Stimulated activated naive B cell treated with anti-CD40 and anti-IgM and Interleukin-4, amounts not matched to agents 10 μg/mL and 1 μg/mL and 100 μg/mL, for 72 hours (primary cell): ENCODE measurements at places on chromosomes 6 and 20.

- DNase-seq, result no peak
Measured at GRCh38 chr6:166258854-166259276, 49.3 kb downstream of the PRR18 start.

- no peak for DNase-seq
Measured at GRCh38 chr20:17721802-17722486, 22.2 kb downstream of the BANF2 start.

DNA sequence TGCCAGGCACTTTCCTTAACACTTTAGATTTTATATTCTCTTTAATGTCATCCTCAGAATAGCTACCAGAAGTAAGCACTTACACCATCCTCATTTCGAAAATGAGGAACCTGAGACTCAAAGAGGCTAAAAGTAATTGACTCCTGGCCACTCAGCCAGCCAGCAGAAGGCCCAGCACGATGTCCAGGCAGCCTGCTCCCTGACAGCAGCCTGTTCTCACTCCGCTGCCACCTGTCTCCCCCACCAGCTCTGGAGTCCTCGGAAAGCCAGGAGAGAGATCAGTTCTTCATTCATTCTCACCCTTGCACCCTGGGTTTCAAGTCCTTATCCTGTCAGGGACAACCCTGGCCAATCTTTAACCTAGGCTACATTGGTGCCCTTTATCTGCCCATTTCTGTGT lies 174.0 kb downstream of the SASH1 start:
- DNase-seq, result no peak

GRCh38 chr20:8476021-8476420 lies 344.0 kb downstream of the PLCB1 start:
- DNase-seq, result no peak

DNA sequence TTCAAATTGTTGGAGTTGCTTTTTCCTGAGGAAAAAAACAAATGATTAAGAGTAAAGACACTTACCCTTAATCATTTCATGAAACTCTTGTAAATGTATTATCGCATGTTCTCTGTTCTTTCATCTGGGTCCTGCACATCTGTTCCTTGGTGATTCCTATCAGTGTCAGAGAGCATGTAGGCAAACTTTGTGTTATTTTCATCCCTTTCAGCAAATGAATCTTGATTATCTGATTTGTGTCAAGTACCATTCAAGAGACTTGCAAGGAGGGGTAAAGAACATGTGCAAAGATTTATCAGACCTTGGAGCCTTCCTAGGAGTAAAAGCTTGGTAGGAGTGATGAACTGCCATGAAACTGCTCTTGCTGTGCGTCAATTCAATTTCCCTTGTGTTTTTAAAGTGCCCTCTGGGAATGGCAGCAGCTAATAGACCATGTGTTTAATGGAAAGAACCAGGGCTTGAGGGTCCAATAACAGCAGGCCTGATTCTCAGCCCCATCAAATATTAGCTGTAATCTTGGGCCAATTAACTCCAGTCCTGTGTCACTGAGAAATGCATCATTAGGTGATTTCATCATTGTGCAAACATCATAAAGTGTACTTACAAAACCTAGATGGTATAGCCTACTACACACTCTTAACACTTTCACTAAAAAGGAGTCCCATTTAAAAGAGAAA lies 118.9 kb upstream of the CEP85L start:
- no peak for DNase-seq

DNA sequence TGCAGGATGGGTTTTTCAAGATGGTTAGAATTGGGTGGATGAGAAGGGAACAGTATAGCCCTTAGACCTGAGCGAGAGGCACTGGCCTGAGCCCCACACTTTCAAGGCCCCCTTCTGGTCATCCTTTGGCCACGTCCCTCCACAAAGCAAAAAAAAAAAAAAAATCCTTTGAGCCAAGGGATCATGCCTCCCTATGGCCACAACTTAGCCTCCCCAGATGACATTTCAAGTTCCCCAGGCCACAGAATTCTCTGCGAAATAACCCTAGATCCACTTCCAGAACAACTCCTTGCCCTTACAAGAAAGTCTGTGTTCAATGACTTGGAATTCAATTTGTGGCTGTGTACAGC lies 30.4 kb downstream of the ELOVL2 start:
- DNase-seq, result no peak

DNA sequence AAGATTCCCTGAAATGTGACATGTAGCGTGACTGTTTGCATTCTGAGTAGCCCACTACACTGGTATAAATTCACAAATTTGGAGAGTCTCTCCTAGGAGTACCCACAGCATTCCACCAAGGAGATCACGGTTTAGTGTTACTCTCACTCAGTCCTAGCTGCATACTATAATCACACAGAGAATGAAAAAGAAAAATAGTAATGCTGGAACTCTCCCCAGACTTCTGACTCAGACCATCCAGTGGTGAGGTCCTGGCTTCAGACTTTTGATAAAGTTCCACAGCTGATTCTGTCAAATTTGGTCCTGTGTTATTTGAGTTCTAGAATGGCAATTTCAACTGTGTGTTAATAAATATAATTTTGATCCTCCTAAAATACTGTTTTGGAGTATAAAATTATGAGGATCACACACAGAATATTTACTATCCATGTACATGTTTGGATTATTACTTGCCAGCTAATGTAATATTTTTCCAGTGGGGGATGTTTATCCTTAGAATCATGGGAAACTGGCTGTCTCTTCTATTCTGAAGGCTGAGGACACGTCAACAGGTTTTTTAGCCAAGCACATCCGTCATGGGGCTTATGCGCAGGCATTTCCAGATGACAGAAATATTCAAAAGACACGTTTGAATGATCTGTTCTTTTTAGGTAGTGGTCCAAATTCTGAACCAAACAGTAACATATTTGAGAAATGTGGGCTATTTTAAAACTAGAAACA lies 5.1 kb upstream of the KIAA0408 start:
- no peak for DNase-seq

DNA sequence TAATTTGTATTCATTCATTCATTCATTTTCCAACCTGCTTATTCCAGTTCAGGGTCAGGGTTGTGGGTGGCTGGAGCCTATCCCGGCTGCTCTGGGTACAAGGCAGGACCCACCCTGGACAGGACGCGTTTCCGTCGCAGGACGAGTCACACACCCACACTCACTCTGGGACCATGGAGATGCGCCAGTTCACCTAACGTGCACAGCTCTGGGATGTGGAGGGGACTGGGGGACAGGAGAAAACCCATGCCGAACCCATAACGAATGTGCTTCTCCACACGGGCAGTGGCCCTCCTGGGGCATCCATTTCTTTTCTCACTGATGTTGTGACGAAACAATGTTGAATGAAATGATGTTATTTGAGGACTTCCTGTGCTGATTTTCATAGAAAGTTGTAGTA lies 26.5 kb downstream of the ERMARD start:
- no peak for DNase-seq

DNA sequence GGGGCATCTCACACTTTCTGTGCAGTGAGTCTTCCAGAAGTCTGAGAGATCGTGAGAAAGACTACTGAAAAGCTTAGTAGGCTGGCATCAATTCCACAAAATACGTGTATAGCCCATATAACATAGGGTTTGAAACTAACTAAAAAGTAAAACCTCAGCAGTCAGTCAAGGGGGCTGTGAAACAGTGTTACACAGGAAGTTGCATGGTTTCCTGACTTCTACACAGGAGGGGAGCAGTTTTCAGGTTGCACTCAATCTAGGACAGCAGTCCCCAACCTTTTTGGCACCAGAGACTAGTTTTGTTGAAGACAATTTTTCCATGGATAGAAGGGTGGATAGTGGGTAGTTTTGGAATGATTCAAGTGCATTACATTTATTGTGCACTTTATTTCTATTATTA lies 4.7 kb upstream of the LY86 start:
- DNase-seq, result no peak

DNA sequence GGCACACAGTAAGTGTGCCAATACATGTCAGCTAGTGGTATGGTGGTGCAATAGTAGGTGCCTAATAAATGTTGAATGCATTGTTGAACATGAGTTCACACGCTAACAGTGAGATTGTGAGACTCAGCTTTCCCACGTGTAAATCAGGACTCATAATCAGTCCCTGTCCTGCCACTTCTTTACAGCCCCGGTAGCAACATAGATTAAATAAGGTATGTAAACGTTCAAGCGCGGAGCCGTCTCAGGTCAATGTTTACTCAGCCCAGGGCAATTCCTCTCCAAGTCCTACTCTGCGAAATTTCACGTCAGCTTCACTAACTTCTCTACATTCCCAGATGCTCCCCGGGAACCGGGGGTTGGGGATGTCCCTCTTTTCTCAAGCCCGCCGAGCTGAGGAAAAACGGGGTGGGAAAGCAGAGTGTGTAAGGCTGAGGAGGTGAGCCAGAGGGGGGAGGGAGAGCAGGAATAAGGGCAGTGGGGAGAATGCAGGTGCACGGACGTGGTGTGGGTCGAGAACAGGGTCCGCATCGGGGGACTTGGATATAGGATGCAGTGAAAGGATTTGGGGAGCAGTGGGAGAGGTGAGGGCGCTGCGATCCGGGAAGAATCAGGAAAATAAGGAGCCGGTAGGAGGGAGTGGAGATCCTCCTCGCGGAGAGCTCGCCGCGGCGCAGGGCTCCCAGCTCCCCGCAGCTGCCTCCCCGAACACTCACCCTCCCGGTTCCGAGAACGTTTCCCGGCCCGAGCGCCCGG lies 544 bp upstream of the TP53INP2 start:
- DNase-seq, result no peak

DNA sequence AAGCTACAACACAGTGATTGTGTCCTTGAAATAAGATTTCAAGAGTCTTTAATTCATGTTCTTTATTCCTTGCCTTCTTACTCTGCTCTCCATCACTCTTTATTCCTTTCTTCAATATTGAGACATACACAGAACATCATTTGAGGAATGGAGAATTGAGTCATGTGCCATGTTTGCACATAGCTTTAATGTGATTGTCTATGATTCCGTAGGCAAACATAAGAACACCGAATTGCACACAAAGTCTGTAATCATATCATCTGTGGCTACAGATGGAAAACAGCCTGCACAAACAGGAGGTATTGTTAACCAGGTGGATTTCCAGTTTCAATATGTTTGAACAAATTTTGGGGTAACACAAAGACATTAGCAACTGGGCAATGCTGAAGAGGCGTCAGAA lies 571.6 kb upstream of the GJE1 start:
- no peak for DNase-seq

DNA sequence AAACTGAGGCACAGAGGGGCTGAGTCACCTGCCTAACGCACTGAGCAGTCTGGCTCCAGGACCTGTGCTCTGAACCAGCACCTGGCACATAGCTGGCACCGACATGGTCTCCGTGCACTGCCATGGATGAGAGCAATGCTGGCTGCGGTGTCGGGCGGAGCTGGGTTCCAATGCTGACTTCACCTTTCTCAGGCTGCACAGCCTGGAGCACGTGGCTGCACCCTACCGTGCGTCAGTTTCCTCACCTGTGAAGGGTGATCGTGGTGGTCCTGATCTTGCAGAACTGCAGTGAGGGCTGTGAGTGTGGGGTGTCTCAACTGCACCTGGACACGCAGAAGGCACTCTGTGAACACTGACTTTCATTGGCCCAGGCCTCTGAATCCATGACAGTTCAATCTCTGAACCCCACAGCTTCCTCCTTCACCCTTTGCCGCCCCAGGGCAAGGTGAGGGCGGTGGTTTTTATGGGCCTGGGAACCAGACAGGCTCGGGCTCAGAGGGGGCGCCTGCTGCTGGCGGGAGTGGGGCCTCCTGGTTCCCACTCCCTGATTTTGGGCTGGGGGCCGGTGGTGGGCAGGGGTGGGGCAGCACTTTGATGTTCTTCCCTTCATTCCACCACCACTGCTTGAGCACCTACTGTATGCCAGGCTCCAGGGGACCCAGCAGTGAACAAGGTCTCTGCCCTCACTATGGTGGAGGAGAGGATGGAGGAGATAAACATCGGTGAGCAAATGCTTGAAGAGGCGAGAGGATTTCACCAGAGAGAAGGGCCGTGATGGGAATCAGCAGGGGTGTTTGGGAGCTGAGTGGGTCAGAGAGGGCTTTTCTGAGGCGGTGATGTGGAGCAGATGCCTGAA lies 102.9 kb downstream of the CEBPB start:
- no peak for DNase-seq

- no peak for DNase-seq
Measured at GRCh38 chr6:116221911-116222310, 32.0 kb downstream of the TSPYL4 start.

DNA sequence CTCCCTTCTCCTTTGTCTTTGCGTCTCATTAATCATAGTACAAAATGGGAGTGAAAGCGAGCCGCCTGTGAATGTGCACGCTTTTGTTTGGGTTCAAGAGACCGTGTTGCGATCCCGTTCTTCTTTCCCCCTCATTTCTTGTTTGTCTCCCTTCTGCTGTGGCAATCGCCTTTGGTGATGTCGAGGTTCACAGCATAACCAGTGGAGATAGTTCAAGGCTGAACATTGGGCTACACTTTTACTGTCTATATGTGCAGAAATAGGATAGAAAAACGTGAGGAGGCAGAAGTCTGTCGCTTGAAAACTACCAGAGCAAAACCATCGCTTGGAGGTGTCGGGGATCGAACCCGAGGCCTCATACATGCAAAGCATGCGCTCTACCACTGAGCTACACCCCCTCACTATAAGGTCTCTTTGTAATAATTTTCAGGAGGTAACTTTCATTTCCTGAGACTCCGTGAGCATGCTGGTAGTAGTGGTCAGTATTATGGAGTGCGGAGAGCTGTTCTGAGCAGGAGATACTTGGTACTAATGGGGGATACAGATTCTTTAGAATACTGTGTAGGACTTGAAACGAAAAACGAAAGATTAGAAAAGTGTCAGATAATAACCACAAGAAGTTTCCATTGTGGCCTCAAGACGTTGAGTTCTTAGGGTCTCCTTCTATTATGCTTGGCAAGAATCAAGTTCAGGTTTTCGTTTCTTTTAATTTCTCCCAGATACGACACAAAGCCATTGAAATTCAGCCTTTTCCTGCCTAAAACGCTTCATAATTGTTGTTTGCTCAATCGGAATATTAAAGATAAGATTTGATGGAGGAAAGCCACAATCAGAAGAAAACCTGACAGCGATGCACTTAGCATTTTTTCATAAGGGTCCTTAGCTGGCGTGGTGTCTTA lies 106.6 kb downstream of the TRIM27 start:
- DNase-seq, result no peak

GRCh38 chr6:19873031-19873430 lies 35.9 kb downstream of the ID4 start:
- no peak for DNase-seq

- DNase-seq, result no peak
Measured at GRCh38 chr6:138222901-138223546, 4.7 kb upstream of the PBOV1 start.

- DNase-seq, result no peak
Measured at GRCh38 chr20:15674253-15675060, 898.8 kb downstream of the KIF16B start.
